ENCODE measurements at places on chromosomes 11 and 22.

- no peak for DNase-seq
These were observed 45.8 kb downstream of the HEPHL1 start for GRCh38 chr11:94066901-94067429.

DNA sequence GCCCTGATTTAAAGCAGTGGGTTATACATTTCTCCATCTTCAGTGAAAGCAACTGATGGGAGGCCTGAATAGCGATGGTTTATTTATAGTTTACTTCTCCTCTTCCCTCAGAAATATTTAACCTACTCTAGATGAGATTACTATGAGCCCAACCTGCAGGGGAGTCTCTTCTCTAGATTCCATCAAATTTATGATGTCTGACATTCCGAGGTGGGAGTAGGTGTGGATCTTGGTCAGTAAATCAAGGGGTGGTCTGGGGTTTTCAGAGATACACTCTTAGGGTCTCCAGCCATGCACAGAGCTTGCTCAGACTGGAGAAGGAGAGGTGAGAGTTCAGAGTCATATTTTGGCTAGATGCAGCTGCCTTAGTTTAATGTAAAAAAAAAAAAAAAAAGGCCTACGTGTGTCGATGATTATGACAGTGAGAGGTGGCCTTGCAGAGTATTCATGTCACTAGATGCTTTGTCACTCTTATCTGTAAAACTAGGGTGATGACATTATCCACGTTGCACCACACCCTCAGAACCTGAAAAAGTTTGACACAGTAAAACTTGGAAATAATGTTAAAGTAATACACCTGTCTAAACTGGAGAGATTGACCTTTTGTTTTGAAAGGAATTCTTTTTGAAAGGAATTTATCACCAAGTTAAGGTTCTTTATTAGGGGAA, 81.2 kb downstream of the EXT2 start:
- DNase-seq, result no peak

DNA sequence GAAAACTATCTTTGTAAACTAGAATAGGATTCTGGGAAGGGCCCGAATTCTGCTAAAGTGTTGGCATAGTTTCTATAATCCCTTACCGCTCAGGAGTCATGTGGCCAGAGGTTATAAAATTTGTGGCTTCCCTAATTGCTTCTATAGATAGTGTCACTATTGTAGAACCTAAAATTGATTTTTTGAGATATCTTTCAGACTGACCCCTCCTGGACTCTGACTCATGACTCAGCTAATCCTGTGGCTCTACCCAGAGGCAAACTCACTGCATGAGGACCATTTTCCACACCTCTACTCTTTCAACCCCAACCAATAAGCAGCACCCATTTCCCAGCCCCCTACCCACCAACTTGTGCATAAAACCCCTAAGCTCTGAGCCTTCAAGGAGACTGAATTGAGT, 61.8 kb upstream of the PRSS23 start:
- no peak for DNase-seq

GRCh38 chr11:2730272-2731129, 30.7 kb upstream of the KCNQ1OT1 start:
- DNase-seq, result no peak

DNA sequence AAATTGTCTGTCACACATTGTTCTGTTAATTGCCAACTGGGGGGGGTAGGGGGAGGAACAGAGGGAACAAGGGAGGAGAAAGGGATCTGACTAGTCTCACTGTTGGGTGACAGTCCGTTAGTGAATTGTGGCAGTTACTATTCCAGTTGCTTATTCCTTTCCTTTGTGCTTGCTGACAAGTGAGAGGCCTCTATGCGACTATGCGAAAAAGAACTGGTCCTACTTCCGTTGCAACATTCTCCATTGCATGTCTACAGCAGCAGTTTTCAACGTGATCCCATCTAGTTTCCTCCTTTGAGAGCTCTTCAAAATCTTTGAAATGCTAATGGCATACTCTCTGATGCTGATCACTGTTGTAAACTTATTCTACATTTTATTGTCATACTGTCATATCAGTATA, 672.2 kb downstream of the LRRC4C start:
- DNase-seq, result no peak

DNA sequence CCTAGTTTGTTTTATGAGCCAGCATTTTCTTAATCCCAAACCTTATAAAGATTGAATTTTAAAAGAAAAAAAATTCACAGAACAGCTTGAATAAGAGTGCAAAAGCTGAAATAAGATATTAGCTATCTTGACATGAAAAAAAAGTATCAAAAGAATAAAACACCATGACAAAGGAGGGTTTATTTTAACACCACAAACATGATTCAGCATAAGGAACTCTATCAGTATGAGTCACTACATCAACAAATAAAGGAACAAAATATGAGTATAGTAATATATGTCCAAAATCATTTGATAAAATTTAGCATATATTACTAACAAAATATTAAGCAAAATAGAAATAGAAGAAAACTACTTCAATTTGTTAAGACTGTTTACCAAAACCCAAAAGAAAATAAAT, 9.6 kb upstream of the LMO1 start:
- DNase-seq, result no peak

DNA sequence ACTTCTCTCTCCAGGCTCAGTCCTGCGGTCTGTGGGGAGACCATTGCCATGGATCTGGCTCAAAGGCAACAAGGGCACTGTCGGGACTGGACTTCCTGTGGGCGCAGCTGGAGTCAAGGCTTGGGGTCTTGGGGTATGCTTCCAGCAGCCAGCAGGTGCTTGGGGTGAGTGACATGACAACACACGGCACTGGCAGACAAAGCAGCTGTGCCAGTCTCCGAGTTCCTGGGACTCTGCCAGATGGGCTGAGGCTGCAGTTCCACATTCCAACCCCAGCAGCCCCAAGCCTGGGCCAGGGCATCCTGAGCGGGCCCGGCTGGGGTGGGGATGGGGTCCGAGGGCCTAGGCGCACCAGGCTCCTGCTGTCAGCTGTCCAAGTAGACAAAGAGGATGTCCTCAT, 12.3 kb downstream of the GUCD1 start:
- DNase-seq, result no peak

- no peak for DNase-seq
These were observed 53.7 kb downstream of the GALNT18 start for GRCh38 chr11:11567936-11568650.

DNA sequence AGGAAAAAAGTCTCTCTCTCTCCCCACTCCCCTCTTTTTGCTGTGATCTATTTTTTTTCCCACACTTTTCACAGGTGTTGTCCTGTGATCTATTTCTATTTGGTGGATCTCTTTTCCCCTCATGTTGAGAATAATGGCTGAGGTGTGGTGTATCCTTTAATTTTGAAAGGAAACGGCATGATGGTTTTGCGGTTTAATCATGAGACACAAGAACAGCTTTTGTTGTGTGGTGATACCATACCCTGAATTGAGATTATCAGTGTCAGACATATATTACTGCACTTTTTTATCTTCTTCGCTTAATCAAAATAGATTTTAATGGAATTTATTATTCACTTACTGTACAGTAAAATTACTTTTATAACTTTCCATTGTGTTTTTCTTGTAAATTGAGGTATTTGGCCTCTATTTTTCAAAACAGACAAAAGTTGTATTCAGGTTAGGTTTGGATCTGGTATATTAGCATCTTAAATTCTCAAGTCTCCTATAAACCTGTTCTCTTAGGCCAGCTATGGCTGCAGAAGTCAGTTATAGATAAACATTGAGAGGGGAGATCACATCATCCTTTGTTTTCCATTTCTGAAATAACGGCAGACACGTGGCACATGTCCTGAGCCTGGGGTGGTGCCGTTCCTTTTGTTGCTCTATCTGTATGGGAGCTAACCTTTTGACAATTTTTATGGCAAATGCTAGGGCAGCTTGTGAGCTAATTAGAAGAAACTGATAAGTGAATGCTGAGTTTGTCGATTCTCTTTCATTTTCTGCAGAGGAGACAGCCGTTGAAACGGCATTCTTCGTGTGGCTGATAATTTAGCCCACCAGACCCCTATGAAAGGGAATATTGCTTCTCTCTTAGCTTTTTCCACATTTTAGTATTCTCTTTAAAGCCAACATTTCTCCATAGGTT, 25.8 kb downstream of the NF2 start:
- no peak for DNase-seq

GRCh38 chr11:60769273-60769672, 12.6 kb downstream of the MS4A15 start:
- DNase-seq, result no peak

DNA sequence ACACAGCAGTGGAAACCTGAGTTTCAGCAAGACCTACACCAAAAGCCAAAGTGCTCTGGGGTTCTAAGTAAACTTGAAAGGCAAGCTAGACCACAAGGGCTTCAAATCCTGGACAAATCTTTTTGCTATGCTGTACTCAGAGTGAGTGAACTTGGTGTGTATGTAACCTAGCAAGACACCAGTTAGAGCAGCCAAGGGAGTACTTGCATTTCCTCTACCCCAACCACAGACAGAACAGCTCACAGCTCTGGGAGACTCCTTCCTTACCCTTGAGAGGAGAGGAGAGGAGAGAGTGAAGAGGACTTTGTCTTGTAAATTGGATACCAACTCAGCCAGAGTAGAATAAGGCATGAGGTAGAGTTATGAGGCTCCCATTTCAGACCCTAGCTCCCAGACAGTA, 71.4 kb downstream of the CTSC start:
- DNase-seq, result no peak

DNA sequence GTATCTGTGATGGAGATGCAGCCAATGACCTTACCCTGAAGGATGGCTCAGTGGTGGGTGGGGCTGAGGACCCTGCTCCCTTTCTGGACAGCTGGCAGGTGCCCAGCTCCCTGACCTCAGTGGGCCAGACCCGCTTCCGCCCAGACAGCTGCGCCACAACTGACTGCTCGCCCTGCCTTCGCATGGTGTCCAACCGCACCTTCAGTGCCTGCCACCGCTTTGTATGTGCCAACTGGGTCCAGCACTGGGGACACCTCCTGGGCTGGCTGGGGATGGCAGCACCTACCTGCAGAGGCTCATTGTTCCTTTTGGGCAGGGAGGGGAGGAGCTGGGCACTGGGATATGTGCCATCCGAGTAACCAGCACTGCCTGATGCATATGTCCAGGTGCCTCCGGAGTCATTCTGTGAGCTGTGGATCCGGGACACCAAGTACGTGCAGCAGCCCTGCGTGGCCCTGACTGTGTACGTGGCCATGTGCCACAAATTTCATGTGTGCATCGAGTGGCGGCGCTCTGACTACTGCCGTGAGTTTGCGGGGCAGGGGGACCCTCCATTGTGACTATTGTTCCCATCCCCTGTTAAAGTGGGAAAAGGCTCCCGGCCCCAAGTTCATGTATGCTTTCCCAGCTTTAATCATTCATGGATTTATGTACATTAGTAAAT, 84.8 kb downstream of the OTOG start:
- no peak for DNase-seq

GRCh38 chr22:40727070-40727963, 48.0 kb downstream of the MCHR1 start:
- no peak for DNase-seq

DNA sequence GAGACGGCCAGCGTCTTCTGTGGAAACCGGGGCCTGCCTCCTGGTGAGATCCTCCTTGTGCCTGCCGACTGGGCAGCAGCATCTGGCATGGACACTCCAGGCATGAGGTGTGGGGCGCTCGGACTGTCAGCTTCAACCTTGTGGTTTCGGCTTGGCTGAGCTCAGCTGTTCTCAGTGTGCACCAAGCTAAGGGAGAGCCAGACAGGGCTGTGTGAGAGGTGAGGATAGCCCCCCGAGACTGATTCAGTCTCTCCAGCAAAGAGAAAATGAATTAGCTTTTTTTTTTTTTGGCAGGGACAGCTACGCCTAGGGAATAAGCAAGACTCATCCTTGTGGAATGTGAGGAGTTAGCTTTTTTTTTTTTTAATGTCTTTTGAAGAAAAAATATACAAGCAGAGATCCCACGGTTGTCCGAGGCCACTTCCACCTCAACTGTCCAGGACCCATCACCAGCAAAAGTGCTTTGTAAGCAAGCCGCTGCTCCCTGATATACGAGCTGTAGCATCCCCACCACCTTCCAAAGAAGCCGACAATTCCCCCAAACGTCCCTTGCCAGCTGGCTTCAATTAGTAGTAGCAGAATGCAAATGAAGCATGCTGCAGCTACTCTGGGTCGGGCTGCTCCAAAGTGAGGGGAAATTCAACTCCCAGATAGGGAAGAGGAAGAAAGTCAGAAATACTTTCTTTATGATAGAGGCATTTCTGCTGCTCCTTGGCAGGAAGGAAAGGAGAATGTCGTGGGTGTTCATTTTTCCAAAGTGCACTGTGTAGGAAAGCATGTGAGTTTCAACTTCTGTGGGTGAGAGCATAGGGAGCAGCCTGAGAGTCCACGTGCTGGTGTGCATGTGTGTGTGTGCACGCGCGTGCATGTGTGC, 9.7 kb upstream of the THY1 start:
- DNase-seq, result no peak

DNA sequence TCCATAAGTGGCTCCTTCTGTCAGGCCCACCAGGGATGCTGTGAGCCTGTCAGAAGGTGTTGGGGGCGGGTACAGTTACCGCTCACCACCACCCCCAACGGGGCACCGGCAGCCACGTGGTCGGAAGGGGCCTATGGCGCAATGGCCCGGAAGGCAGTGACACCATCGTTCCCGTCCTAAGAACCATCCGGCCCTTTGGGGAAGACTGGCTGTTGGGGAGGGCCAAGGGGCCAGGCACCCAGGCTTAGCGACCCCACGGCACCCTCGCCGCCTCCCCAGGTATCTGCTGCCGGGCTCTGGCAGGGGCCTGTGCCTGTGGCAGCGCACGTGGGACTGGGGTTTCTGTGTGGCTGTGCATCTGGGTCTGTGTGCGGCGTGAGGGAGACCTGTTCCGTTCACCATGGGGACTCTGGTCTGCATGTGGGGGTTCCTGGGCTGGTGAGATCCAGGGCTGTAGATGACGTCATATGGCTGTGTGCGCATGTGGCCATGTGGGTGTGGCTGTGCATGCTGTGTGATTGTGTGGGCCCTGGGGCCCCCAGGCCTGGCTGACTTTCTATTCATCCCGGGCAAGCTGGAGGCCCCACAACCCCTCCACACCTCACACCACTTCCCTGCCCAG, 717 bp downstream of the OSM start:
- DNase-seq, result peak; percentile 85

GRCh38 chr11:120744016-120744994, 232.8 kb downstream of the GRIK4 start:
- no peak for DNase-seq

DNA sequence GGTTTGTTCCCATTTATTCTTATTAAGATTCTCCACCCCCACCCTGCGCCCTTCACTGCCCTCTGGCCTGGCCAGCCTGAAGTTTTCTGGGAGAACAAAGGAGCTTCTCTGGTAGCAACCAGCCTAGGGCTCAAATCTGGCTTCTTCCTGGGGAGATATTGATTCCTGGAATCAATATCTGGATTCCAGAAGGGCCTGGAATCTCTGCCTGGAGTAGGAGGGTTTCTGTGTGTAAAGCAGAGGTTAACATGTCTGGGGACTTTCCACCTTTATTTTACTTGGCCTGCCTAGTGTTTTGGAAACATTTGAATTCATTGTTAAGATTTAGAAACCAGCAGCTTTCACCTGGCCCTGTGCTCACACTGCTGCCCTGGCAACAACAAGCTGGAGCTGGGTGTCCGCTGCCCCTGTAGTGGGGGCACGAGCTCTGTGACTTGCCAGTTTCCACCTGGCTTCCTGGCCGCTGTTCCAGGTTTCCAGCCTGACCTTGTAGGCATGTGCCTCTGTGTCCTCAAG, 5.5 kb downstream of the C11orf91 start:
- no peak for DNase-seq

Measured in activated T-cell treated with anti-CD3 and anti-CD28 coated beads for 48 hours (primary cell).